Effector memory CD4-positive, alpha-beta T cell (primary cell): ENCODE measurements at places on chromosomes 1 and 21.

- H3K36me3 ChIP-seq: no peaks in the 10 kb centered on the region
- H3K4me1 ChIP-seq: no peaks in the 10 kb centered on the region
- H3K27me3 ChIP-seq: no peaks in the 10 kb centered on the region
- DNase-seq: no peak
Observed at GRCh38 chr1:94677714-94678113, 136.2 kb upstream of the F3 start.

DNA sequence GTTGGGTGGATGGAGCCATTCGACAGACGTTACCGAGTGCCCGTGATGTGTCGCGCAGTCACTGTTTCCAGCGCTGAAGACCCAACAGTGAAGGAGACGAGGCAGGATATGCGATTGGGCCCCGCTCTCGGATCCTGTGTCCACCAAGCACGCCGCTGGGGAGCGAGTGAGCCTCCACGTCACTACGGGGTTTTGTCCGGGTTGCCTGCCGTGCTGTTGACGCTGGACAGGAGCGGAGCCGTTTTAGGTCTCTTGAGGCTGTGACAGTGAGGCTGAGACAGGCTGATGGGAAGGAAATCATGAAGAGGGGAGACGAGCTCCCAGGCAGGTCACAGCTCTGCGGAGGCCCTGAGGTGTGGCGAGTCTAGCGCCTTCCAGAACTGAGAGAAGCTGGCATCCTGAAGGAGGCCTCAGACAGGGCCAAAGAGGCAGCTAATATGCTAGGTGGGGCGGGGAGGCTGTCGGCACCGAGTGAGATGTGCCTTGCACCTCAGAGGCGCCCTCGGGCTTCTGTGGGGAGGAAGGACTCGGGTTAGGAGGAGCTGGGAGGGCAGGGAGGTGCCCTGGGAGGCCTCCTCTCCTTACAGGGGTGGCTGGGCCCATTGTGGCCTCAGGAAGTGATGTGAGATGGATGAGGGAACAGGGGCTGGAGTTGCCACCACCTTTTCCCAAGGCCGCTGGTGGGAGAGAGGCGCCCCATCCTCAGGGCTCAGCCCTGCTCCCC is 196.0 kb upstream of the TMEM51 start:
- no peaks in the 10 kb centered on the region for H3K4me1 ChIP-seq
- no peak for DNase-seq
- no peak overlapping the region for H3K4me3 ChIP-seq
- no peaks in the 10 kb centered on the region for H3K36me3 ChIP-seq

DNA sequence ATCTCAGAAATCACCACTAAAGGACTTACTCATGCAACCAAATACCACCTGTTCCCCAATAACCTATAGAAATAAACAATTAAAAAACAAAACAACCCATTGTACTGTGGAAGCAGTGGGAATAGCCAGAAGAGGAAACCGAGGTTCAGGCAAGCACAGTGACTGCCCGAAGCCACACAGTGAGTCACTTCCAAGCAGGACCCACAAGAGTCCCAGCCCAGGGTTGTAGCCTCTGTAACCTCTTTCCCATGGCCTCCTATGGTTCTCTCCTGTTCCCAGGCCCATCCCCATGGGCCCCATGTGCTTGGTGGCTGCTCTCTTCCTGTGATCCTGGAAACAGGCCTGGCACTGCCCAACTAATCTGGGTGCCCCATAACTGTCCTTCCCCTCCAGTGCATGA is 29.0 kb upstream of the HTR1D start:
- H3K4me1 ChIP-seq: no peaks in the 10 kb centered on the region
- H3K27ac ChIP-seq: no peak overlapping the region
- no peak overlapping the region for H3K4me3 ChIP-seq

DNA sequence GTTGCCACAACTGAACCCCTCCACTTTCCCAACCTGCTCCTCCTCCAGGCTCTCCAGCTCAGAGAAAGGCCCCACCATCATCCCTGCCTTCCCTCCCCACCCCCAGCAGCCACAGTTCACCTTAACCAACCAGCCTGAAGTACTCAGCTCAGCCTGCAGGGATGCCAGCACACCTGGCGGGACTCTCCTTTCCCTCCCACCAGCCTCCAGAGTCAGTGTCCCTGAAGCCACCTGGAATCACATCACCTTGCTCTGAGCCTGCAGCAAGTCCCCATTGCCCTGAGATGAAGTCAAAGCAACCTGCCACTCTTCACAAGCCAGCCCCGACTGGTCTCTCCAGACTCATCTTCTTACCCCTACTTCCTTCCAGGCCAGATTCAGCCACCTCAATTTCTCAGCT is 26.2 kb upstream of the ZC3H12A start:
- H3K27me3 ChIP-seq: no peaks in the 10 kb centered on the region
- no peak overlapping the region for H3K4me3 ChIP-seq
- H3K27ac ChIP-seq: no peak overlapping the region

DNA sequence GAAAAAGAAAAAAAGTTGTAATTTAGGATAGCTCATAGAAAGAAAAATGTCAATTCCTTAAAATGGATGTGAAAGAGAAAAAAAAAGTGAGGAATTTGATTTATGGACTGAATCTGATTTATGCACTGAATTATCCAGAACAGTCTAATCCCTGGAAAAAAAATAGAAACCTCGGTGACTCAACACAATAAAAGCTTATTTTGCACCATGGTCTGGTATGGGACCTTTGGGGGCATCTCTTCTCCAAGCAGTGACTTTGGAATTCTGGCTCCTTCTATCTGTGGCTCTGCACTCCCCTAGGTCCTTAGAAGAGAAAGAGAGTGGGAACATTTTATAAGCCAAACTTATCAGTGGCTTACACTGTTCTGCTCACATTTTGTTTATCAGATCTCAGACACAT is 471.7 kb upstream of the B3GALT2 start:
- no peak for DNase-seq
- H3K4me1 ChIP-seq: no peaks in the 10 kb centered on the region
- H3K27ac ChIP-seq: no peak overlapping the region
- no peaks in the 10 kb centered on the region for H3K27me3 ChIP-seq
- H3K4me3 ChIP-seq: no peak overlapping the region
- no peaks in the 10 kb centered on the region for H3K36me3 ChIP-seq

DNA sequence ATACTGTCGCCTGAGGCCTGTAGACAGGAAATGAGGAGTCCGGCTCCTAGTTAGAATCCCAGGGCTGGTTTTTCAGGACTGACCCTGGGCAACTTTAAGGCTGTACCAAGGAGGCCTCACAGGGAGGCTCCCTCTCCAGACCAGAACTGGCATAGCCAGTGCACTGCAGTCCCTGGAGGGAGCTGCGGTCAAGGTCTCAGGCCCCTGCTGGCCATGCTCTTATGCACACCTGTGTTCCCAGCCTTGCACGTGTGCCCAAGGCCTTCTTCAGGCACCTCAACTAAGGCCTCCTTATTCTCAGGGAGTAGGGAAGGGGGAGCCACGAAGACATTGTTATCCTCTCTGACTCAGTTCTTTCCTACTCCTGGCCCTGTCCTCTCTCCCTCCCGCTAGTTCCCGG is 22.0 kb upstream of the IFNAR1 start:
- H3K4me1 ChIP-seq: peaks cover 29% of the 10 kb centered on the region
- no peaks in the 10 kb centered on the region for H3K27me3 ChIP-seq
- no peak overlapping the region for H3K4me3 ChIP-seq
- no peak overlapping the region for H3K27ac ChIP-seq

DNA sequence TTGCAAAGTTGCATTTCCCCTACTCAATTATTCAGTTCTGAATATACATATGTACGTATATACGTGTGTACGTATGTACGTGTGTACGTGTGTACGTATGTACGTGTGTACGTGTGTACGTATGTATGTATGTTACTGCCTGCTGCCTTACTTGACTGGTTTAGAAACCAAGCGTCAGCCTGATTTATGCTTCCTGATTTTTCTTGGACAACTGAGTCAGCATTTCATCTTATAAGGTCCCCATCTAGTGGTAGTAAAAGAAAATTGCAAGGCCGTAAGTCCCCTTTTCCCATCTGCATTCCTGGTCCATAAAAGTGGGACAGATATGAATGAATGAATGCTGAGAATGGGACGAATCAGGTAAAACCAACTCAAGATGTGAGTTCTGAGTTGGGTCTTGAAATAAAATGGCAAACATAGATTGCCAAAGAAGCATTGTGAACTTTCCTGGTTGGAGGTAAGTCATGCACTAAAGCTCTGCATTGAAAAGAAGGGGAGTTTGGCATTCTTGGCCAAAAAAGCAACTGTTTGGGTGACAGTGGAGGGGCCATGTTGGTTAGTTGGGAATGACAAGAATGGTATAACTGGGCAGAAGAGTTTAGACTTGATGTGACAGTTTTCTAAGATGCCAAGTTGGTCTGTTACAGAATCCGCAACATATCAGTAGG is 76.4 kb upstream of the DNAH14 start:
- H3K4me1 ChIP-seq: no peaks in the 10 kb centered on the region
- H3K36me3 ChIP-seq: no peaks in the 10 kb centered on the region
- H3K27ac ChIP-seq: no peak overlapping the region
- H3K27me3 ChIP-seq: no peaks in the 10 kb centered on the region

GRCh38 chr1:31704271-31705079 is 658 bp upstream of the COL16A1 start:
- peaks cover 18% of the 10 kb centered on the region for H3K4me1 ChIP-seq
- no peaks in the 10 kb centered on the region for H3K36me3 ChIP-seq
- no peak for DNase-seq
- peaks cover 2% of the 10 kb centered on the region for H3K27me3 ChIP-seq
- H3K27ac ChIP-seq: no peak overlapping the region
